Mammary epithelial cell (primary cell): ENCODE measurements at places on chromosomes 7 and 10.

DNA sequence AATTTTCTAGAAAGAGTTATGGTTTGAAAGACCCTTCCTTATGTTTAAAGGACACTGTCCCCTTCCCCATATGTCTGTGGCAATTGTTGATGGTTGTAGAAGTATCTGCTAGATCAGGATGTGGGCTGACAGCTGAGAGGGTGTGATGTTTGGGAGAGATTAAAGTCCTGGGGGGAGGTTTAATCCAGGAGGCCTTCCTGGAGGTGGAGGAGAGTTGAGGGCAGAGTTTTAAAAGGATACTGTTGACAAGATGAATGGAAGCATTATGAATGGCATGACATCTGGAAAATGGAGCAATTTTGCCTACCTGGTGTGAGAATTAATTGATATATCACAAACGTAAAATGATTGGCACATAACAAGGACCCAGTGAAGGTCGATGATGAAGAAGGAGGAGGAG lies 32.9 kb upstream of the SMC3 start:
- no peak for DNase-seq

DNA sequence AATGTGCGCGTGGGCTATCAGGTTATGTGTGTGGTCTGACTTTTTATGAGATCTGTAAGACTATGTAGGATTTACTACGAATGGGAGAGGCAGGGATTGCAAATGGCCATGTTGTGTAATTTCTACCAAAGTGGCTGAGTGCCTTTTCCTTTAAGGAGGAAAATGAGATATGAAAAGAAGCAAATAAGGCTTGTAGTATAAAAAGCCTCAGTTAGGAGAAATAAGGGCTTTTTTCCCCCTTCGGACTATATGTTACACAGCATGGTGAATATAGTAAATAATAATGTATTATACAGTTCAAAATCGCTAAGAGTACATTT lies 447 bp upstream of the GPAM start:
- no peak for DNase-seq

DNA sequence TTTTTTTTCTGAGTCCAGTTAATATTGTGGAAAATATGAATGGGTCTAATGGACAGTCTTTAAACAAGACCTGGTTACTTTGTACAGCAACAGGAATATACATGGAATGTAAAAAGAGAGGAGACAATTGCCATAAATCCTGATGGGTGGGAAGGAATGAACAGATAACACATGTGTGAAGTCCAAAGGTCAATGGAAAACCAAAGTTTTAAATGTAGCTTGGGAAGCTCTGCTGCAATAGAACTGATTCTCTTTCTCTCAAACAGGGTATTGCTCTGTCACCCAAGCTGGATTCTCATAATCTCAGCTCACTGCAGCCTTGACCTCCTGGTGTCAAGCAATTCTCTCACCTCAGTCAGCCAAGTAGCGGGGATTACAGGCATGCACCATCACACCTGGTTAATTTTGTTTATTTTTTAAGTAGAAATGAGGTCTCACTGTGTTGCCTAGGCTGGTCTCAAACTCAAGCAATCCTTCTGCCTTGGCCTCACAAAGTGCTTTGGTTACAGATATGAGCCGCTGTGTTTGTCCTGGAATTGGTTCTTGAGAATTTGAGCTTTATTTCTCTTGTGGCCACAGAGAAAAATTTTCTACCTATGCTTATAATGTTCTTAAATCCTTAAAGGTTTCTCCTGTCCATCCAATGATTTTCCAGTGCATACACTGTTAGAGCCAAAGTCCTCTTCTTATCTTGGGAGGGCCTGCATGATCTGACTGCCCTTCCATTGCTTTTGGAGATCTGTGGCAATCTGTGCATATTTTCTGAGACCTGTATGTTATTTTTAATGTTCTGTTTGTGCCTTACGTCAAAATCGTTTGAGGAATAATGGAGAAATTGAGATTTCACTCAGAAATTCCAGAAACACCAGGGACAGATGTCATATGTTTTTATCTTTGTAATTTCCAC lies 30.7 kb upstream of the ZNF92 start:
- DNase-seq: no peak

DNA sequence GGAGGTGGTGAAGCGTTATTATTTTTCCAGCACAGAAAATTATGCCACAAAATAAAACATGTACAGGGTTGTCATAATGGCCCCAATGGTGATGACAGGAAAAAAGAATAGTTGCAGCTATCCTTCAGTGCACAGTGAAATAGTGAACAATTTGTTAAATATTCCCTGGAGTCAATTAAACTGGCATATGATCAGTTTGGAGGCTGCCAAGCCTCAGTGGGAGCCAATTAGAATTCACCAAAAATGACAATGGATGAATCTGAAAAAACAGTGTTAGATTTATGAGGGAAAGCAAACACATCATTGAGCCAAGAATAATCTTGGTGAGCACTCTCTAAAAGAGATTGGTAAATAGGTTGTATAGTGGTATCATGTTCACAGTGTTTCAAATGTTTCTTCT lies 146.3 kb downstream of the OTUD1 start:
- DNase-seq: no peak

DNA sequence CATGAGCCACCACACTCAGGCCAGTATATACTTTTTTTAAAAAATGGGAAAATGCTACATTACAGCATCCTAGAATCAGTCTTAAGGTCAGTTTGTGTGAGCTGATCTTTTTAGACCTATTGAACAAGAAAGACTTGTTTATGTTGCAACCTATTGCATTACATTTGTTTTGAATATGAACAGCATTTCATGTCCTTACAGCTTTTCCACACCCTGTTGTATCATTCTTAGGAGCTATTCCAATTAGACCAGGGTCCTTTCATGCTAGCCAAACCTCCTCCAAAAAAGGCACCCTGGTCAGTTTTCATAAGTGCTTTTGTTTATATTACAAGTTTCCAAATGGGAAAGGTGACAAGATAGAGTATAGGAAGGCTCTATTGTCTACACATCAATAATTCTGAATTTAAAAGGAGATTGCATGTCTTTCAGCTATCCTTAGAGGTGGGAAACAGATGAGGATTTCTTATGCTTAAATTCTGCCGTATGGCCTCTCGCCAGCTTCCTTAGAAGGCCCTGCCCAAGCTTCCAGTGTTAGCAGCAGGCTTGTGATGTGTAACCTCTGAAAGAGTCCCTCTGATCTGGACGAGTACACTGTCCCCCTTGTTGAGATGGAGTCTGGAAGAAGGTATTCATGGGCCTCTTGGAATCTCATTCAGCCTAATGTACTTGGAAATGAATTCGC lies 171.9 kb downstream of the OTUD1 start:
- no peak for DNase-seq

GRCh38 chr7:136359333-136359903 lies 382.3 kb upstream of the MTPN start:
- no peak for DNase-seq

DNA sequence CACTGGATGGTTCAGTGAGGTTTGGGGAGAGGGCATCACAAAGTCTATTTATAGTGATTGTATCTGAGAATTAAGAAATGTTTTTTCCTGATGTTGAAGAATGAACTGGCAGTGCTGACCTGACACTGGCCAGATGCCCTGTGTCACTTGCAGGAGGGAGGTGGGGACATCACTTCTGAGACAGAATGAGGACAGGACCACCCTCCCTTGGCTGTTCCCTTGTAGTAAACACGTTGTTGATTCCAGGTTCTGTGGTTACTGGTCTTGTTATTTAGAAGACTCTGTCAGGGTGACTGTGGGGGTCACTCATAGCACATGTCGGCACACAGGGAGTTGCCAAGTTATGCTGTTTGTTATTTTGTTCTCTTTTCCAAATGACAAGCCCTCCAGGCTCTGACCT lies 126.4 kb downstream of the ADCY1 start:
- no peak for DNase-seq

DNA sequence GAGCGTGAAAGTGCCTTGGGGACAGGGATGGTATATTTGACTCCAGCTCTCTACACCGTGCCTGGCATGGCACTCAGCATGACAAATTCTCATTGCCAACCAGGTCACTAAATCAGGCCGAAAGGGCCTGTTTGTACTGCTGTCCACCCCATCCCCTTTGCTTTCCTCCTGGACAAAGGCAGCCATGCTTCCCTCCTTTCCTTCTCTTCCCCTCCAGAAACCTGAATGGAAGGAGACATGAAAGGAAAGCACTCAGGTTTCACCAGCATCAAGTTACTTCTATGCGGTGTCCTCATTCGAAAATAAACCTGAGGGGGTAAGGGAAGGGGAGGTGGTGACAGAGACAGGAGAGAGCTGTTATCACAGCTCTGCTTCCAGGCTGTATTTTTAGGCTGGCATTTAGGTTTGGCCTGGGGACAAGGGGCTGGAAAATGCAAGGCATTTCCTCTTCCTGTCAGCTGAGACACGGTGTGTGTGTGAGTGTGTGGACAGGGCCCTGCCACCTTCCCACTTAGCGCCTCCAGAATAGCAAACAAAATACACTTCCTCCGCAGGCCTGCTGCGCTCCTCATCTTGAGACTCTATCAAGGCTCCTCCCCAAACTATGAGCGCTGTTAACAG lies 79.9 kb upstream of the COL13A1 start:
- DNase-seq: no peak

DNA sequence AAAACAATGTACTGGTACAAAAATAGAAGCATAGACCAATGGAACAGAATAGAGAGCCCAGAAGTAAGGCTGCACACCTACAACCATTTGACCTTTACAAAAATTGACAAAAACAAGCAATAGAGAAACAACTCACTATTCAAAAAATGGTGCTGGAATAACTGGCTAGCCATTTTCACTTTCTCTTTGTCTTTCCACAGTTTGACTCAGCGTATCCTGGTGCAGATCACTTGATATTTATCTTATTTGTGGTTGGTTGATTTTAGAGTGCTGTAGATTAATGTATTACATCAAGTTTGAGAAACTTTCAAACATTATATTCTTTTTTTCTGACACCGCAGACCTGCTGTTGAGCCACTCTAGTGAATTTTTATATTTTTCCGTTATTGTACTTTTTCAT lies 381.4 kb downstream of the DGKB start:
- DNase-seq: no peak

- DNase-seq: peak; percentile 92
These were observed 222.4 kb downstream of the RPS24 start for GRCh38 chr10:78255796-78256638.

GRCh38 chr10:122567056-122567660 lies 6.6 kb downstream of the DMBT1 start:
- peak; percentile 23 for DNase-seq

GRCh38 chr7:26151953-26152781 lies at the start of gene NFE2L3:
Gene NFE2L3, plus strand, starts transcription at chr7:26152198. Its CDS starts 301 bp downstream, at chr7:26152499.
- DNase-seq: peak; percentile 65

GRCh38 chr7:124462249-124462648 lies 303.3 kb downstream of the GPR37 start:
- peak; percentile 37 for DNase-seq

- no peak for DNase-seq
These were observed 147.5 kb downstream of the WDR37 start for GRCh38 chr10:1203704-1204103.

GRCh38 chr7:26368542-26368941 lies 76.9 kb downstream of the SNX10 start:
- no peak for DNase-seq
